ENCODE measurements at places on chromosomes 5 and 9.

GRCh38 chr9:133527444-133527920 lies 2.7 kb upstream of the MYMK start:
- no peak for DNase-seq

- DNase-seq, result no peak
These were observed 43.2 kb downstream of the NPR3 start for GRCh38 chr5:32754284-32754683.

DNA sequence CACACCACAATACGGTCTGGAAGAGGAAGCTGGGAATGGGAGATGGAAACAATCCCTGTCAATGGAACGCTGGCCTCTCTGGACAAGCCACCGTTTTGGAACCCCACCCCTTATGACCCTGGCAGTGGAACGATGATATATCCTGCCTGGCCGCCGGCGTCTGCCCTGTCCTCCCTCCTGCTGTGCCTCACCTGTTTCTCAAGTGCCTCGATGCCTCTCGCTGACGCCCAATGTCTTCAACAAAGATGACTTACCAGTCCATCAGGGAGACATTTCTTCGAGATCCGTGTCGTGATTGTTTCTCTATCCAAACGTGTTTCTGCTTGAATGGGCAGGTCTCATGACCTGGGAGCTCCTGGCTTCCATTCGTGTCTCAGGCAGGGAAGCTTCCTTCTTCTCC lies 476.5 kb downstream of the SPATA31A7 start:
- no peak for DNase-seq

DNA sequence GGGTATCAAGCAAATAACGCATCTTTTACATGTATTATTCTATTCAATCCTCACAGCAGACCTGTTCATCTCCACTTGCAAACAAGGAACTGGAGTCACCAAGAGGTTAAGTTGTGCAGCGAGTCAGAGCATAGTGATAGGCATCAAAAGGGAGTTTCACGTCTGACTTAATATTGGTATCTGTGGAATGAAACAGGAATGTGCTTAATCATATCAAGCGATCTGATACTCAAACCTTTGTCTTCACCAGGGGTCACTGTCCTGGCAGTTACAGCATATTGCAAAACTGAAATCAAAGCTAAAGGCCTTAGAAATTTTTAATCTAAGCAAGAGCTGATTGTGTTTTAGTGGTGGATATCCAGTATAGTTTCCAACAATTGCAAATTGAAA lies 271.6 kb downstream of the PLK2 start:
- no peak for DNase-seq
